Effector CD4-positive, alpha-beta T cell (primary cell): ENCODE measurements at places on chromosomes 5 and 9.

DNA sequence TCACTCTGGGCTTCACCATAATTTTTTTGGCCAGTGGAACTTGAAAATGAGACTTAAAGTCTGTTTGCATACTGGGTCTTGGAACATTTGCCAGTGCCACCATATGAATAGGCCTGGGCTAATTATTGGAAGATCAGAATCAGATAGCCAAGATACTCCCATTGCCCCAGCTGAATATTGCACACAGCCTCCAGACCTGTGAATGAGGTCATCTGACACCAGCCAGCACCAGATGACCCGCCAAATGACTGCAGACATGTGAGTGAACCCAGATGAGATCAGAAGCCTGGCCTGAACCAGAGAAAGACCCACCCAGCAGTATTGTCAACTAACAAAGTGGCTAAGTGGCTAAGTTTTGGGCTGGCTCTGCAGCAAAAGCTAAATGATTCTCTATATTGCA, 220.5 kb upstream of the MPDZ start:
- no peak for DNase-seq

DNA sequence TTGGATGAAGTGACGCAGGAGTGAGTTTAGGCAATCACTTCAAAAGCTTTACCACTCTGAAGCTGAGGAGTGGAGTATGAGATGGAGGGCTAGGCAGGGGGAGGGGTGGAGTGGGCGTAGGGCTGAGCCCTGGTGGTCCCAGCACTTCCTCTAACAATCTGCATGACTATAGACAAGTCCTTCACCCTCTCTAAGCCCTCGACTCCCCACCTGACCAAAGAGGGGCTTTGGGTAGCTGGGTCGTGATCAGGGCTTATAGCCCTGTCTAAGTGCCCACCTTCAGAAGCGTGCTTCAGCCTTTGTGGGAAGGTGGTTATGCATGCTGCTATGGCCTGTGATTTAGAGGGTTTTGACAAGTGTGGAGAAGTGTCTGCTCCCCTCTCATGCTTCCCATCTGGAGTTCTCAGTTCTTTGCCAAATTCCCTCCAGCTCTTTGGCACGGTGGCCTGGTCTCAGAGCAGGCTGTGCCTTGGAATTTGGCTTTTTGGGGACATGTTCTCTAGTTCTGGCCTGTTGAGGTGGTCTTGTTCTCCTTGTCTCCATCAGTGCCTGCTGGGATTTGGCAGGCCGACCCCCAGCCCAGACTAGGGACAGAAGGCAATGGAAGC, 53.0 kb downstream of the ACTBL2 start:
- no peak for DNase-seq

GRCh38 chr5:160165137-160166068, 46.2 kb upstream of the PWWP2A start:
- DNase-seq: no peak

DNA sequence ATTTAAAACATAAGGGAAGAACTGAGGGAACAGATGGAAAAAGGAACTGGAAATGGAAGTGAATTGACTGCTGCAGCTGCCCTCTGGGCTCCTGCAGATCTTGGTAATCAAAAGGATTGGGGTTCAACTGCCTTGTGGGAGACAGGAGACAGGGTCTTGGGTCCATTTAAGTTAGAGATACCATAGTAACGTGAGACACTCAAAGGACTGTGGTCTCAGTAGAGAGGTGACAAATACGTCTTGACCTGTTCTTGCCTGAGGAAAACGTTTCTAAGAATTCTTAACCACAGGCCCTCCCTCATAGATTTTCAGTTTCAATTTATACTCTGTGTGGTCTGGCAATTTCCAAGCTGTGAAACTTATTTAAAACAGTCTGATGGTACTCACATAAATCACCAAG, 100.8 kb upstream of the DHFR start:
- no peak for DNase-seq

DNA sequence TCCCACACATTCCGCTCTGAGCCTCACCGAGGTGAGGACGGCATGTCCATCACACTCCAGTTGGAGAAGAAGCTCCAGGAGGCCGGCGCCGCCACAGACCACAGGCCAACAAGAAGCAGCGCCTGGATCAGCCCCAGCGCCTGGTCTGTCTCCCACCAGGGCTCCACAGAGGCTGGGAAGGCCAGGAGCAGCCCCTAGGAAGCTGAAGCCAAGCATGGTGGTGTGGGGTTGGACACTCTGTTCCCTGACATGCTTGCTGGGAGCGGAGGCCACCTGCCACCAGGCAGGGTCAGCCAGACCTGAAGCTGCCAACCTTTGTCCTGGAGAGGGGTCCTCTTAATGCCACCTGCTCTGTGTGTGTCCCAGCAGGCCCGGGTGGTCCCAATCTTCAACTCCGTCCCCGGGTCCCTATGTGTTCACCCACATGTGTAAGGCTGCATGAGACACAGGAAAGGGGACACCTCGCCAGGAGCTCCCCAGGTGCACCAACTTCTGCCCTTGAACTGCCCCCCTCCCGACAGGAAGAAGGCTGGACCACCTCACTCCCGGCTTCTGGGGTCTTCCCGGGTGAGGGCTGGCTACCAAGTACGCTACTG, 140.1 kb upstream of the PPP1R26 start:
- no peak for DNase-seq

DNA sequence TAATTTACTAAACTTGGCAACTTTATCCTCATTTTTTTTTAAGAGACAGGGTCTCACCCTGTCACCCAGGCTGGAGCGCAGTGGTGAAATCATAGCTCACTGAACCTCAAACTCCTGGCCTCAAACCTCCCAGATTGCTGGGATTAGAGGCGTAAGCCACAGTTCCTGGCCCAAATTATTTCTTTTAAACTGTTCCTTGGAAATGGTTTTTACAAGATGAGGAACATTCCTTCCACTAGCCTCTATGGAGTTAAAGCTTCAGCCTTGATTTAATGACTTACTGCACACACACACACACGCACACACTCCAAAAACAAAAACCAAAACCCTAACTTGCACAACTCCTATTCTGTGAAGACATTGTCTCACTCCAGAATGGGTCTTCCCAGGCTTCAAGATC, 77.2 kb upstream of the TARS1 start:
- no peak for DNase-seq

DNA sequence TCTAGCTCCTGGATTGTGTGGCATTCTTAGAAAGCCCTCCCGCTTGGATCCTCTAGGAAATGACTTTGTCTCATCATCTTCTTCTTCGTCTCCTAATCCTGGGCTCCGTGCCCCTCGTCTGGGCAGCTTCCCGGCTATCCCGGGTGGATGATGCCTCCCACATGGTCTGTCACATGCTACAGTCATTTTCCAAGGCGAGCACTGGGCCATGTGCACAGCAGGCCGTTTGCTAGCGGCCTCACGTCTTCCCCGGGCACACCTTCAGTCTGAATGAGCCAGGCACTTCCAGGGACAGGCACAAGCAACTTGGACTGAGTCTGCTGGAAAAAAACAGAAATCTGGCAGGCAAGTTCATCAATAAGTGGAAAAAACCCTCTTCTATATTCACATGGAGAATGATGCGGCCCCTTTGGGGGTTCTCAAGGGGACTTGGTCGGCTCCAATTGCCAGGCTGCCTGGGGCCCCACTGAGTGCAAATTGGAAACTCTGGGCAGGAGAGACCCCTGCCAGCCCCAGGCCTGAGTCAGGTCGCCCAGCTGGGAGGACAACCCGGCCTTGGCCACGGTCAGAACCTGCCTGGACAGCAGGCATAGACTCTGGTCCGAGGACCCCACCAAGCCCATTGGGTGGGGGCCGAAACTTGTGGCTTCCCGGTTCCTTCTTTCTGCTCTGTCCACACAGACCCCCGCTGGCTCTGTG, 11.1 kb upstream of the WNK2 start:
- DNase-seq: no peak

GRCh38 chr5:9056046-9056445, 489.8 kb downstream of the SEMA5A start:
- DNase-seq: no peak

DNA sequence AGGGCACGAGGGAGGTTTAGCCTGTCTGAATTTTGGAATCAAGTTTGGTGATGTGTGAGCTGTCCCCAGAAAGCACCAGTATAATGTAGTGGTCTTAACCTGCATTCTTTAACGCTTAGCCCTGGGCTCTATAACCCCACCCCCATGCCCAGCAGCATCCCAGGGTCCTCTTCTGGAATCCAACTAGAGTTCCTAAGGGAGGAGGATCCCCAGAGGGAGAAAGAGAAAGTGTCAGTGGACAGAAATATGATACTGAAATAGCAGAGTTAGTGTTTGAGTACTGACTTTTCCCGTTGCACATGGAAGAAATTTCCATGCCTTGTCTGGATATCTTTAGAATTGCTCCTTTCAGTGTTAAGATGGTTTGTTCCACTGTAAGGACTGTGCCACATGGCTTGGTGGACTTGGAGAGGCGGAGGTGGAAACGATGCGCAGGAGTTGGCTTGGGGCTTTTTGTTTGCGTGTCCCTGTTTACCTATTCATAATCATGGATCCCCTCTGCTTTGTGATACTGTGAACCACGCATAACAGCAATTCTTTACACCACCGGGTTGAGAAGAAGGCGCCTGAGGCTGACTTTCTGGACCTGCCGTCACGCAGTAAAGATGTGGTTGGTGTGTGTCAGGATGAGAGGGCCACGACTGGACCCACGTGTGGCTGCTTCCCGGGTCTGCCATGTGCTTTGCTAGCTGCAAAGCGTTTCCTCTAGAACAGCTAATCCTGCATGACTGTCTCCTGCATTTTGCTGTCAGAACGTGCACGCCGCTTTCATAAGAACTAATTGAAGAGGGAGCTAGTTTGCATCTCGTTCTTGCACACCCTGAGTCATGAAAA, 142.3 kb downstream of the SMARCA2 start:
- no peak for DNase-seq

DNA sequence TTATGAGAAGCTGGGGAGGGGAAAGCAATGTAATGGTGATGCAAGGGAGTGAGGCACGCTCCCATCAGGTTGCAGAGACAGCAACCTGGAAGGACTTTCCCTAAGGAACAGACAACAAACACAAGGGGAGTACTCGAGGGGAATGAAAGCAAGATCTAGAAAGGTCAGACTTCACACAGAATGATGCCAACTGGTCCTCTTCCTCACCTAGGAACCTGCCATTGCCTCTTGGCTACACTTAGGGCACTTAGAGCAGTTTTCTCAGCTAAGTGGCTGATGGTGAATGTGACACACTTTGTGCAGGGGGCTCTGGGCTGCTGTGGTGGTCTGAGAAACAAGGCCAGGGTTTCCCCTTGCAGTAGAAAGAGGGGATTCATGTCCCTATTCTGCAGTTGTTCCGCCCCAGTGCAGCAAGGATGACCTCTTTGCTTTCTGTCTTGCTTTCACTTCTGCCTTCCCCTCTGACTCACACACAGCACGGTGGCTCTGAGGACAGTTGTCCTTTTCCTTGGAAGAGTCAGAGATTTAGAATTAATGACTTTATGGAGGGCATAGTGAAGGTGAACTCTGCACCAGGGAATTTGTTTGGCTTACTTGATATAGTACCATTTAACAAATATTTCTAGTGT, 394.0 kb upstream of the KLF4 start:
- no peak for DNase-seq

- DNase-seq: no peak
Observed at GRCh38 chr5:133391354-133392136, 220.8 kb downstream of the FSTL4 start.

- peak; percentile 44 for DNase-seq
Observed at GRCh38 chr5:138077064-138077696, 6.7 kb upstream of the WNT8A start.

GRCh38 chr5:14006823-14007520, 62.5 kb upstream of the DNAH5 start:
- DNase-seq: no peak

GRCh38 chr9:137431416-137431931, 8.3 kb downstream of the NOXA1 start:
- DNase-seq: no peak

DNA sequence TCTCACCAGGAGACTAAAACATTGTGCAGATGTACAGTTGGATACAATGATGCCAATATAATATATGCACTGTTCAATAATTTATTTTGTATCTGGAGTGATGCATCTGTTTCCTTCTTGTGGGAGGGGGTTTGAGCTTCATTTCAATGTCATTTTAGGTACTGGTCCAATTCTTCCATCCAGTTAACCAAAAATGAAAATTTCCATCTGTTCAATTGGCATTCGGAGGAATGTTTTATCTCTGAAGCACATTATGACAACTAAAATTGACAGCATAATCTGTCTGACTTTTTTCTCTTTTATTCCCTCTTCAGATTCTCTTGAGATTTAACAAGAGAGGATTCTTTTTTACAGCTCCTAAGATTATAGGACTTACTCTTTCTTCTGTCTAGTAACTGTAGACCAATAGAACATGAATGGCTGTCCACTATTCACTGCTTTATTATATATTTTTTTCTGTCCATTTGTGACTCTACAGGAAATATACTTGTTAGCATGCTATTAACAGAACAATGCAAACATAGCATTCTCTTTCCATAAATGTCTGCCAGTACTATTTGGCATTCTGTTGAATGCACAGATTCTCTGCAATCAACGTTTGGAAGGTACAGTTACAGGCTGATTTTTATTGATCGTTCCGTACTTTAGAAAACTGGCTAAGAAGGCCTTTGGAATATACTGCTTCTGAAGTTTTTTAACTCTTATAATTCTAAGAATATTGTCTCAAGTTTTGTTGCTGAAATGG, 57.8 kb downstream of the NDUFAF2 start:
- DNase-seq: no peak

- no peak for DNase-seq
Observed at GRCh38 chr5:154402611-154403010, 43.2 kb upstream of the SAP30L start.

DNA sequence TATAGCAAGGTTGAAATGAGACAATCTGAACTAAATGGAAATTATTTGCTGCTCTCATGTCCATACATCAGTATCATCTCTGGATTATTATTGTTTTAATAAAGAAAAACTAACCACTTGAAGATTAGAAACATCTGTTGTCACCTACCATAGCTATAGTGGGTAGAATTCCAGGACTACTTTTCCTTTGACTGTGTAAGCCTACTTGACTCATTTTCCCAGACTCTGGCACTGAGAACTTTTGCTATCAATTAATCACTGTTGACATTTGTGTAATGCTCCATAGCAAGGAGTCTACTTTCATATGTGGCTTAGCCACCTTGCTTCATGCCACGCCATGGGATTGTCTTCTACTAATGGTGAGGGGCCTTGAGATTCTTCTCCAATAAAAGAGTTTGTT, 59.9 kb upstream of the ARRDC3 start:
- DNase-seq: no peak

- no peak for DNase-seq
Observed at GRCh38 chr9:129987047-129987446, 55.9 kb downstream of the FNBP1 start.

- no peak for DNase-seq
Observed at GRCh38 chr9:30193421-30193820, 2191.0 kb upstream of the ACO1 start.

DNA sequence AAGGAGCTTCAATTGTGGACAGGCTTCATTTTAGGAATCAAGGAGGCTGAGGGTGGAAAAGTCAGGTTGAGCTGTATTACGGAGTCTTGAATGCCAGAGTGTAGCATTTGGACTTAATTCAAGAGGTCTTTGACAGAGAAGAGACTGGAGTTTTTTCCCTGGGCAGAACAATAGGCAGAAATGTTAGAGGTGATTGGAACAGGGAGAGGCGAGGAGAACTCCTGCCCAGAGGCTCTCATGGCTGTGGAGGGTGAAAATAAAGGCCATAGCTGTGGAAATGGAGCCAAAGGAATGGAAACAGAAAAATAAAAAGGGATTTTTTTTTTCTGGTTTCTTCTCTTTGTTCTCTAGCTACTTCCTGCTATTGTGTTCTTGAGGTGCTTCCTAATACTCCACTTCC, 3.7 kb upstream of the IFNB1 start:
- DNase-seq: no peak

- DNase-seq: no peak
Observed at GRCh38 chr5:138128334-138128733, 10.9 kb downstream of the NME5 start.

- no peak for DNase-seq
Observed at GRCh38 chr9:99602854-99603253, 218.8 kb upstream of the NR4A3 start.
